ENCODE measurements at places on chromosomes 3 and 15.

- DNase-seq = no peak
These were observed 52.0 kb downstream of the CORO2B start for GRCh38 chr15:68630836-68631235.

- no peak for DNase-seq
These were observed 29.7 kb upstream of the IREB2 start for GRCh38 chr15:78408355-78408640.

DNA sequence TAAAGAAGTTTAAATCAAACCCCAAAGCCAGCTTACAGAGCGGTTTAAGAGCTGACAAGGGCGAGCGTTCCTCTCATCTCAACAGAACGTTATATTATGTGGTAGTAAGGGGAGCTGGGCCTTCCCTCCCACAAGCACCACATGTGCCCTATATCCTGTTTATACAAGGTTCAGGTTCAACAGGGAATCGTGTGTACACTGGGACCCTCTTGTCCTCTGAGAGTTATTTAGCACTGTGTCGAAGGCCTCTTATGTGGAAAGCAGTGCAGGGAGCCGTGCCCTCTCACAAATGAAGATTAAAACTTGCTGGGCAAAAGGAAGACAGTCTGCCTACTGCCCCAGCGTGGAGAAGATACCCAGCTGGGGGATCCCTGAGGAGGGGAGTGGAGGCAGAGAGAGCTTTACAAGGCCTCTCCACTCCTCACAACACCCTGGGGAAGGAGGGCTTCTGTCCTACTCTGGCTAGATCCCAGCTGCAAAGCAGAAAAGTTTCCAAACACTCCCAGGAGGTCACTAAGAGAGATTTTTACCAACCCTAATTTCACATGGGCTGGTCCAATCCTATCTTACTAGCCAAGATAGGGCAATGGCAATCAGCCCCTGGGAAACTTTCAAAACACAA, 2.9 kb downstream of the TLE3 start:
- DNase-seq = no peak

GRCh38 chr3:112888381-112889085, 41.9 kb upstream of the CD200R1L start:
- DNase-seq = no peak

- DNase-seq = peak; percentile 41
These were observed 29.0 kb downstream of the AMOTL2 start for GRCh38 chr3:134345202-134345601.

- DNase-seq = no peak
These were observed 19.8 kb downstream of the CYP19A1 start for GRCh38 chr15:51318382-51319150.

DNA sequence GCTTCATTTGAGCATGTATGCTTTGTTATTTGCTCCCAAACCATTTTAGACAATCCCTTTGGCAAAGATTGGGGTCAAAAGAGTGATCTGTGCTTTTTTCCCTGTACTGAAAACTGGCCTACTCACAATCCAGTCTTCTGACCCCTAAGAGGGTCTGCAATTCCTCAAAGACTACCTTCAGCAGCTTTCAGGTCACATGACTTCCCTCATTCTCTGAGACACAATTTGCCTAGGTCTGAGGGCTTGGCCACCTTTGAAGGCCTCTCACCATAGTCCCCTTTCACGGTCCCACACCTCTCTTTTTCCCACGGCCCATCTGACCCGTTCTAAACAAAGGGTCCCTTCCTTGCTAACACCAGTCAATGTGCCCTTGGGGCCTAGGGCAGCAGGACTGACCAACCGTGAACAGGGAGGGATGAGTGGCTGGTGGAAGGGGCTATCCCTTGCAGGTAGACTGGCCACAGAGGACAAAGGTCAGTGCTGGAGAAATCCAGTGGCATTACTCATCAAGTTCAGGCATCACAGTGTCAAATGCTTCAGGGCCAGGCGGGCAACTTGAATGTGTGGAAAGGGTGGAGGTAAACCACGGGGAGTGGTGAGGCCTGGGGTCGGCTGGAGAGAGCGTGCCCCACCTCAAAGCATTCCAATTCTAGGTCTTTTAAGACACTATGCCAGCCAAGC, 10.8 kb downstream of the RASL12 start:
- no peak for DNase-seq

DNA sequence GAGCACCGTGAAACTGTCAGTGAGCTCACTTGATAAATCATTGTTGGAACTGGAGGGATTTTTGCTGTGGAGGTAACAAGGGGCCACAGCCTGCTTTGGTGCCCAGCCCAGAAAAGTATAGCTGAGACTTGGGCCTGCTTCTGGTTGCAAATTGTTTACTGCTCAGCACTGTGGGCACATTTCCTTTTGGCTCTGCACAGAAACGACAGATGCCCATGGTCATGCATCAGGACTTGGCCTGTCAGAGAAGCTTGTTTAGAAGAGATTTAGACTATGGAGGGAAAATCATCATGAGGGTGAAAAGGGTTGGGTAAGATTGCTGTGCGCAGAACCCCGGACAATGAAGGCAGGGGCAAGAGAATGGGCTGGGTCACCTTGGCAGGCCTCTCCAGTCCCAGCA, 286.1 kb upstream of the CTNNB1 start:
- DNase-seq = no peak
